ENCODE measurements at places on chromosomes 13 and 19. TPM values are rescaled to one million over a fixed set of nuclear protein-coding genes. Genes with fewer than 3 reads are reported as not detected.

GRCh38 chr19:55540619-55541018 is 3.7 kb upstream of the SBK2 start:
- peaks cover 11% of the 10 kb centered on the region for H3K27me3 ChIP-seq
- no peaks in the 10 kb centered on the region for H3K4me1 ChIP-seq
- H3K36me3 ChIP-seq = no peaks in the 10 kb centered on the region
- H3K27ac ChIP-seq = no peak overlapping the region
- no peak for DNase-seq

DNA sequence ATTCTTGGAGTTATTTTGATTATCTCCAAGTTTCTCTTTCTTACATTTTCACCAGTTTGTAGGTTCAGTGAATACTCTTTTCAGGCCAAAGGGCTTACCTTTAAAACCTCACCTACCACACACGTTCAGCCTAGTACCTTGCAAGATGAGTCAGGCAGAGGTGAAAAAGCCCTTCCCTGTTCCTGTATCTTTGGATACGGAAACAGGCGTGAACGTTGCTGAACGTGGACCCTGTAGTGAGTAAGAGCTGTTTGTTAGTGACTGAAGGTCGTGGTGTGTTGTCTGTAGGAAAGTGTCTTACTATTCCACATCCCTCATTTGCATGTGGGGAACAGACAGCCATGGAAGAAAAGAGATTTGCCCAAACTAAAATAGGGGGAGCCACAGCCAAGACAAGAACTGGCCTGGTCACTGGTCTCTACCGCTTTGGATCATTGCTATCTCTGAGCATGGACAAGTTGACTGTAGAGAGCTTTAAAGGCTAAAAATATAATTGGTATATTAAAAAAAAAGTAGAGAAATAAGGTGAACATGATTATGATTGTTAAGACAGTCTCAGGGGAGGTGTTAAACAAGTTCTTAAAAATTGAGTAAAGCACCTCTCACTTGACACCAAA is 3.5 kb downstream of the CEBPG start:
- peak overlapping the region; percentile 38 for H3K4me3 ChIP-seq
- peaks cover 29% of the 10 kb centered on the region for H3K36me3 ChIP-seq
- peaks cover 53% of the 10 kb centered on the region for H3K4me1 ChIP-seq
- H3K27me3 ChIP-seq = no peaks in the 10 kb centered on the region

Gene ZNF567
- total RNA-seq = 10.4 TPM

Gene SMIM24
- total RNA-seq = 7.0 TPM

GRCh38 chr19:40341601-40342482 is 6.4 kb downstream of the C19orf47 start:
- H3K27ac ChIP-seq = peak overlapping the region; percentile 91
- no peaks in the 10 kb centered on the region for H3K27me3 ChIP-seq
- H3K4me3 ChIP-seq = no peak overlapping the region
- peaks cover 13% of the 10 kb centered on the region for H3K36me3 ChIP-seq
- peaks cover 11% of the 10 kb centered on the region for H3K4me1 ChIP-seq
- DNase-seq = no peak

GRCh38 chr13:45367358-45367757 is 26.4 kb upstream of the TPT1 start:
- H3K27me3 ChIP-seq = no peaks in the 10 kb centered on the region
- H3K27ac ChIP-seq = peak overlapping the region; percentile 88

DNA sequence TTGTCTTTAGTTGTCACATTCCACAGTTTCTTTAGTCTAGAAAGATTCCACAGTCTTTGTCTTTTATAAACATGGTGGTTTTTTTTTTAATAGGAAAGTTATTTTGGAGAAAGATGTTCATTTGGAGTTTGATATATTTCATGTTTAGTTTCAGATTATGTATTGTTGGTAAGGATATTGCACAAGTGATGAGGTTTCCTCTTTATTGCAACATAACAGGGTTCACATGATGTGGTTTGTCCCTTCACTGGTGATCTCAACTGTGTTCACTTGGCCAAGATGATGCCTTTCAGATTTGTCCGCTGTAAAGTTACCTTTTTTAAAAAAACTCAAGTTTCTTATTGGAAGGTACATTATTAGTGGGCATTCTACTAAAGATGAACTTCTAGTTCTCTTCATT is 3.2 kb downstream of the ZNF230 start:
- H3K36me3 ChIP-seq = peaks cover 55% of the 10 kb centered on the region
- peak overlapping the region; percentile 28 for H3K4me3 ChIP-seq
- H3K27me3 ChIP-seq = peaks cover 3% of the 10 kb centered on the region
- DNase-seq = no peak
- H3K27ac ChIP-seq = no peak overlapping the region

GRCh38 chr19:13053238-13053637 is 49.4 kb downstream of the LYL1 start:
- H3K4me1 ChIP-seq = peaks cover 45% of the 10 kb centered on the region
- no peak for DNase-seq
- no peaks in the 10 kb centered on the region for H3K36me3 ChIP-seq
- peak overlapping the region; percentile 11 for H3K27ac ChIP-seq

Gene FFAR2
- 2.2 TPM for total RNA-seq

DNA sequence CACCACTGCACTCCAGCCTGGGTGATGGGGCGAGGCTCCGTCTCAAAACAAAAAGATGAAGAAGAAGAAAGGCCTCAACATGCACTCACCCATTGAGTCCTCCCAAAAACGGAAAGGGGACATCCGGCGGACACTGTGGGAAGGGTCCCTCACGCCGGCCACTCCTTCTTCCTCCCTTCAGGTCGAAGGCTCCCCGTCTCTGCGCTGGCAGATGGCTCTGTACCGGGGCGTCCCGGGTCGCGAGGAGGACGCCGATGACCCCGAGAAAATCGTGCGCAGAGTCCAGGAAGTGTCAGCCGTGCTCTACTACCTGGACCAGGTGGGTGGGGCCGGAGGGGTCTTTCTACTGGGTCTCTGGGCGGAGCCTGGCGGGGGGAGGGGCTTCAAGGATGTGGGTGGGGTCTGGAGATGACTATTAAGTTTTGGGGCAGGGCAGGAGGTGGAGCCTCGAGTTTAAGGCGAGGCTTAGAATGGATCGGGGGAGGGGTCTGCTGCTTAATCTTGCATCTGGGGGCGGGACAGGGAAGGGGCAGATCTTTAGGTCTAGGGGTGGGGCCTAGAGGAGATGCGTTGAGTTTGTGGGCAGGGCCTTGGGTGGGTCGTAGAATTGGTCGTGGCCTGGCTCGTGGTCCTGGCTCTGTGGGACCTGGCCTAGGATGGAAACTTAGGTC is 90.2 kb downstream of the MAP4K1 start:
- peaks cover 3% of the 10 kb centered on the region for H3K27me3 ChIP-seq
- no peak overlapping the region for H3K4me3 ChIP-seq
- H3K4me1 ChIP-seq = peaks cover 3% of the 10 kb centered on the region
- no peak overlapping the region for H3K27ac ChIP-seq
- no peak for DNase-seq
- H3K36me3 ChIP-seq = no peaks in the 10 kb centered on the region

- H3K27me3 ChIP-seq = no peaks in the 10 kb centered on the region
- no peak overlapping the region for H3K27ac ChIP-seq
- no peak overlapping the region for H3K4me3 ChIP-seq
Measured at GRCh38 chr19:56823956-56824355, 16.6 kb downstream of the PEG3 start.

GRCh38 chr19:48530770-48531169 is 19.1 kb upstream of the LMTK3 start:
- peaks cover 5% of the 10 kb centered on the region for H3K4me1 ChIP-seq
- H3K4me3 ChIP-seq = no peak overlapping the region
- no peak overlapping the region for H3K27ac ChIP-seq
- no peak for DNase-seq
- no peaks in the 10 kb centered on the region for H3K36me3 ChIP-seq
- H3K27me3 ChIP-seq = no peaks in the 10 kb centered on the region

DNA sequence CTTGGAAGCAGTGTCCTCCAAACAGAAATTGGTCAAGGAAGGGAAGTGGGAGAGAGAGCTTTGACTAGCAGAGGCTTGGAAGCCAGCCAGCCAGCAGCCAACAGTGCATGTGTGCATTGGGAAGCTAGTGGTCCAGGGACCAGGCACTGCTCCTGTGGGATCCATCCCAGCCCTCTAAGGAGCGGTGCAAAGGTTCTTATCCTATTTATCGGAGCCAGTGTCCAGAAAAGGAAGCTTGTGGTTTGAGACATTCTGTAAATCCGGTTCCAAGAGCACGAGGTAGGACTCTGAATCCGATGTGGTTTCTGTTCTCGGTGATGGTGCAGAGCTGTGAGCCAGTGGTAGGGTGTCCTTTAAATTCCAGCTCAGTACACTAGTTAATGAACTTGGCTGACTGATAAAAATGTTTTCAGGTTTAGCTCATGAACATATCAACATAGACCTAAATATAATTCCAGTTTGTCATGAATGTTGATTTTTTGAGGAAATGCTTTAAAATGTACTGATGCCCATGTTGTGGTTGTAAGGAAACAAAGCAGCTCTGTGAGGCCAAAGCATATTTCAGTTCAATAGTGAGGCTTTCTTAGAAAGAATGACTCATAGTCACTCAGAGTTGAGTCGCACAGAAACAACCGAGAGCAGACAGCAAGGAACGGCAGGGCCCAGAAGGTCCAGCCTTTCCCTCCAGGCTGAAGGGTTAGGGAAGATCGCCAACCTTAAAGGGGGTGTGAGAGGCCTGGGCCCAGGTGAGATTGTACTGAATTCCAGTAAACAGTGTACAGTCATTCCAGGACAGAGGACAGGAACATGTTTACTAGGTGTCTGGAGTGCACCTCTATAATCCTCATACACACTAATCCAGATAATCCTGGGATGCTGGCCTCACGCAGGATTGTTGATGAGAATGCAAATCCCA is 21.5 kb upstream of the GARRE1 start:
- peak overlapping the region; percentile 54 for H3K27ac ChIP-seq
- DNase-seq = no peak
- H3K4me1 ChIP-seq = peaks cover 8% of the 10 kb centered on the region
- H3K36me3 ChIP-seq = peaks cover 14% of the 10 kb centered on the region
- no peak overlapping the region for H3K4me3 ChIP-seq
- no peaks in the 10 kb centered on the region for H3K27me3 ChIP-seq

Gene CDX2
- total RNA-seq = 31.8 TPM

Gene PABPC3
- 0.29 TPM for total RNA-seq

Gene TPTE2
- total RNA-seq = not detected

Measured in type B pancreatic cell (in vitro differentiated cells).